ENCODE measurements at places on chromosomes 7 and 10. TPM values are rescaled to one million over a fixed set of nuclear protein-coding genes. Genes with fewer than 3 reads are reported as not detected.

- H3K36me3 ChIP-seq = no peaks in the 10 kb centered on the region
- no peak for DNase-seq
- no peaks in the 10 kb centered on the region for H3K27me3 ChIP-seq
- H3K4me1 ChIP-seq = peaks cover 35% of the 10 kb centered on the region
- H3K4me3 ChIP-seq = peak overlapping the region; percentile 22
These were observed 9.2 kb downstream of the CREM start for GRCh38 chr10:35135861-35136260.

GRCh38 chr7:80432166-80432565, 79.7 kb downstream of the GNAT3 start:
- H3K36me3 ChIP-seq = no peaks in the 10 kb centered on the region
- H3K27me3 ChIP-seq = no peaks in the 10 kb centered on the region
- no peak overlapping the region for H3K27ac ChIP-seq
- no peak for DNase-seq

- H3K27me3 ChIP-seq = peaks cover 43% of the 10 kb centered on the region
- no peaks in the 10 kb centered on the region for H3K36me3 ChIP-seq
- no peak for DNase-seq
- H3K4me1 ChIP-seq = peaks cover 13% of the 10 kb centered on the region
These were observed 238.7 kb upstream of the PRSS58 start for GRCh38 chr7:142496545-142496991.

DNA sequence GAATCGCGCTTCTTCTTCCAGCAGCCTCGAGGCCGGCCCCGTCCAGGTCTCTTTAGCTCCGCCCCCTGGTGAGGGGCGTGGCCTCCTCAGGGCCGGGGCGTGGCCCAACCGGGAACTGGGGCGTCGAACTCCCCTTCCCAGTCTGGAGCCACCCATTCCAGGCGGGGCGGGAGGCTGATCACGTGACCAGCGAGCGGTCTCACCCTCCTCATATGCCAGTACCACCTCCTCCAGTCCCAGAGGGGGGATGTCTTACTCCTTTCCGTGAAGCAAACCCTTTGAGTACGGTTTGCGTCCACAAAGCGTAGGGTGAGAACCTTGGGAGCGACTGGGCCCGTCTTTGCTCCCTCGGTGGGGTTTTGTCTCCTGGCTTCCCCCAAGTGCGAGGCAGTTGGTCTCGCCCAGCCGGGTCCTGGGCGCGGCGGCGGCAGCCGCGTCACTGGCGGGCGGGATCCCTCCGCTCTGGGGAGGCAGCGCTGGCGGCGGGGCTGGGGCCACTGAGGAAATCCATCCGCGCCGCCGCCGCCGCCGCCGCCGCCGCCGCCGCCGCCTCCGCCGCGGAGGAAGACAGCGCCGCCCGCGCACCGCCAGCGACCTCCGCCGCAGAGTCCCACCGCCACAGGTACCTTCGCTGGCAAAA, at the start of gene GNB2:
Gene GNB2, plus strand, starts transcription at position 439 of the 640 bp plus-strand sequence. CDS start 2,526 bp downstream, outside the sequence.
- H3K4me3 ChIP-seq = peak within 1 kb of the TSS; percentile 91
- no peaks in the 10 kb centered on the region for H3K27me3 ChIP-seq
- peak within 1 kb of the TSS; percentile 98 for H3K27ac ChIP-seq
- H3K4me1 ChIP-seq = peaks cover 17% of the 10 kb centered on the region
- no peaks in the 10 kb centered on the region for H3K36me3 ChIP-seq
- DNase-seq = peak; percentile 95

- H3K4me1 ChIP-seq = peaks cover 12% of the 10 kb centered on the region
- no peak overlapping the region for H3K4me3 ChIP-seq
- no peak overlapping the region for H3K27ac ChIP-seq
- no peaks in the 10 kb centered on the region for H3K27me3 ChIP-seq
- H3K36me3 ChIP-seq = no peaks in the 10 kb centered on the region
- DNase-seq = no peak
These were observed 11.1 kb upstream of the DNMBP start for GRCh38 chr10:100020886-100021253.

DNA sequence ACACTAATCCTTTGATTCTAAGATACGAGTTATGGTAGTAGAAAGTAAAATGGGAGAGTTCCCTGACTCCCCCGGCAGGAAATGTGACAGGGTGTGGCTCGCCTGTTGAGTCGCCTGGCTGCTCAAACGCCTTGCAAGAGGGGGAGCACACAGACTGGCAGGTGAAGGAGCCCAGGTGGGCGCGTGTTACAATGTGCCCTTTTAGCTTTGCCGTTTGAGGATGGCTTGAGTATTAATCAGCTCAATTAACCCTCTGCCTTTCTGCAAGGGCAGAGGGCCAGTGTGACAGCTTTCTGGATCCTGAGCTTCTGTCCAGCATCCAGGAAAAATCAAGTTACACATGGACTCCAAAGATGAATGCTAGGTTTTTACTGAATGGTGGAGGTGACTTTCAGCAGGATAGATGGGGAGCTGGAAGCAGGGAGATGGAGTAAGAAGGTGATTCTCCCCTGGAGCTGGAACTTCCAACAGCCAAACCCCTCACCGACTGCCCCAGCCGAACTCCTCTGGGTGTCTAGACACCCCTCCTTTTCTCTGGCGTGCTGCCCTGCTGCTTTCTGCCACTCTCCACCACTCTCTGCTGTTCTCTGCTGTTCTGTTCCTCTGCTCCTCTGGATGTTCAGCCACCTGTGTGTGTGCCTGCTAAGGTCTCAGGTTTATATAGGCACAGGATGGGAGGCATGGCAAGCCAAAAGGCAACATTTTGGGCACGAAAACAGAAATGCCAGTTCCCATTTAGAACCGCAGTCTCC, 548.8 kb upstream of the KCND2 start:
- DNase-seq = no peak
- H3K36me3 ChIP-seq = no peaks in the 10 kb centered on the region
- H3K27ac ChIP-seq = no peak overlapping the region
- H3K27me3 ChIP-seq = no peaks in the 10 kb centered on the region
- H3K4me1 ChIP-seq = no peaks in the 10 kb centered on the region

- no peak overlapping the region for H3K27ac ChIP-seq
- no peak overlapping the region for H3K4me3 ChIP-seq
- peaks cover 29% of the 10 kb centered on the region for H3K27me3 ChIP-seq
- H3K4me1 ChIP-seq = no peaks in the 10 kb centered on the region
These were observed 246.2 kb upstream of the PPP2R2D start for GRCh38 chr10:131654471-131655087.

DNA sequence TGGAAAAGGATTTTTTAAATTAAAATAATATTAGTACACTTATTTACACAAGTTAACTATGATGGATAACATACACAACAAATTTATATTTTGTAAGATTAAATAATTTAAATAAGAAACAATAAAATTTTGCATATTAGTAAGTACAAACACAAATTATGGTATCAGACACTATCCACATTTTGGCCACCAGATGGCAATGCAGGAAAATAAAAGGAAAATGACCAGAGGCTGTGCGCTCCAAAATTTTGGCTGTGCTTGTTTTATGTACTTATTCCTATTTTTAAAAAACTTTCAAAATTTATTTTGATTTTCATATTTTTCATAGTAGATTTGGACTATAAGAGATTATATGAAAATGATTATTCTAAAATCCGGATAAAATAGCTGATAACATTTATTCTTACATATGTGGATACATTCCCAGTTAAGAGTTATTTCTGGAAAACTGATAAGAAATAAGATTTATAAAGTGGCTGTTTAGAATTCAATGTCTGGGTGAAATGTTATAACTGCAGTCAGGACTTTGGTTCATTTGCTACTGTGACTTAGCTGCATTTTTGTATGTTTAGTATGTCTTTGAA, 274.7 kb upstream of the HGF start:
- H3K4me1 ChIP-seq = no peaks in the 10 kb centered on the region
- no peak overlapping the region for H3K27ac ChIP-seq
- H3K36me3 ChIP-seq = no peaks in the 10 kb centered on the region
- DNase-seq = no peak
- H3K4me3 ChIP-seq = no peak overlapping the region

DNA sequence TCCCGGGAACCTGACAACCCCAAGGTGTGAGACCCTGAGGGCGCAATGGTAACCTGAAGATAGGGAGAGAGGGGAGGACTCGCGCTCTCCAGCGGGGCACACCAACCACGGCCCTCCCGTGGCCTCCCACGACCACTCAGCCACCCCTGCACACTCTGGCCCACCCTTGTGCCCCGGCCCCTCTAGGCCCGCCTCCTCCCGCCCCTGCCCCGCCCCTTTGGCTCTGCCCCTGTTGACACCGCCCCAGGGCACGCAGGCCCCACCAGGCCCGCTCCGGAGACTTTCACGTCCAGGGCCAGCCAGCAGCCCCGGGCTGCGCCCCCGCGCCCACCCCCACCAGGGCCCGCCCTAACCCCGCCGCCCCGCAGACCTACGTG, 10.9 kb downstream of the ATG9B start:
- no peaks in the 10 kb centered on the region for H3K36me3 ChIP-seq
- peaks cover 54% of the 10 kb centered on the region for H3K4me1 ChIP-seq
- H3K27ac ChIP-seq = peak overlapping the region; percentile 97
- H3K4me3 ChIP-seq = peak overlapping the region; percentile 98
- DNase-seq = no peak

GRCh38 chr7:142300689-142301088, 42.8 kb upstream of the PRSS58 start:
- no peaks in the 10 kb centered on the region for H3K36me3 ChIP-seq
- no peaks in the 10 kb centered on the region for H3K27me3 ChIP-seq
- H3K27ac ChIP-seq = no peak overlapping the region
- no peak for DNase-seq
- H3K4me3 ChIP-seq = no peak overlapping the region

- no peaks in the 10 kb centered on the region for H3K4me1 ChIP-seq
- no peak overlapping the region for H3K4me3 ChIP-seq
These were observed 366.5 kb upstream of the SEMA3C start for GRCh38 chr7:81285142-81285871.

DNA sequence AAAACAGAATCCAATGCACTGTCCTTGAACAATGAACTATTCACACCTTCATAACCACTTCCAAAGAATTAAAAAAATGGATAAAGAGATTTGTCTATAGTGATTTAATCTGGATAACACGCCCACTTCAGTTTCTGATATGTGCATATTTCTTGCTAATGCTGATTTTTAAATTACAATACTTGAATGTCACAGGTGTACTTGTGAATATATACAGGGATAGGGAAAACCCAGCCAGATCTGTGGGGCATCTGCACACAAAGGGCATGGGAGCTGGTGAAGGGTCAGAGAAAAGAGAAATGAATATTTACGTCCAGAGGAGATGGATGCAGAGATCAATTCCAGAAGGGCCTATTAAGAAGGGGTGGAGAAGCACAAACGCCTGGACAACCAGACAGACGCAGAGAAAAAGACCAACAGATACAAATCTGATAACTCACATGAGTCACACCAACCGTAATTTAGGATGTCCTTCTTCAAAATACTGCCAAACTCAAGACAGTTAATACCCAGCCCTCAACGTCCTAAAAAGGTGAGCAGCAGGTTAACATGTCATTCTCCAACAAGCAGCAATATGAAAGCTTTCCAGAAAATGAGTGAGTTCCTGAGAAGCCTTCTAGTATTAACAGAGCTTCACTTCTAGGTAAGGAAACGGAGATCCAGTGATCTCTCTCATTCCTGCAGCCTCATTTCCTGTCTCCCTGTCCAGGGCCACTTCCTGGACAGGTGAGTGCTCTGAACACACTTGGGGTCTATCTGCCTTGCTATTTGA, 41.9 kb downstream of the PIP4K2A start:
- H3K27me3 ChIP-seq = no peaks in the 10 kb centered on the region
- H3K36me3 ChIP-seq = no peaks in the 10 kb centered on the region
- DNase-seq = no peak
- peaks cover 57% of the 10 kb centered on the region for H3K4me1 ChIP-seq

DNA sequence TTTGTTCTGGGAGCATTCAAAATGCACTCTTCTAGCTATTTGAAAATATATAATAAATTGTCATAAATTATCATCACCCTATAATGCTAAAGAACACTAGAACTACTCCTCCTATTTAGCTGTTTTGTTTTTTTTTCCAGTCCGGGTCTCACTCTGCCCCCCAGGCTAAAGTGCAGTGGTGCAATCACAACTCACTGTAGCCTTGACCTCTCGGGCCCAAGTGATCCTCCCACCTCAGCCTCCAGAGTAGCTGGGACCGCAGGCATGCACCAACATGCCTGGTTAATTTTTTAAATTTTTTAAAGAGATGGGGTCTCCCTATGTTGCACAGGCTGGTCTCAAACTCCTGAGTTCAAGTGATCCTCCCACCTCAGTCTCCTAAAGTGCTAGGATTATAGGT, 41.1 kb upstream of the MTPAP start:
- peaks cover 7% of the 10 kb centered on the region for H3K36me3 ChIP-seq
- H3K4me3 ChIP-seq = no peak overlapping the region
- H3K27me3 ChIP-seq = peaks cover 28% of the 10 kb centered on the region

GRCh38 chr7:152076324-152076821, 50.9 kb downstream of the GALNT11 start:
- no peaks in the 10 kb centered on the region for H3K36me3 ChIP-seq
- no peak overlapping the region for H3K27ac ChIP-seq
- H3K4me1 ChIP-seq = peaks cover 21% of the 10 kb centered on the region
- H3K4me3 ChIP-seq = peak overlapping the region; percentile 15
- DNase-seq = no peak

ZCCHC24 gene
- polyA plus RNA-seq = not detected

ANKRD1 gene
- polyA plus RNA-seq = not detected

FZD8 gene
- not detected for polyA plus RNA-seq

ANKRD2 gene
- polyA plus RNA-seq = not detected

CCDC172 gene
- polyA plus RNA-seq = not detected

UNCX gene
- polyA plus RNA-seq = not detected

STOX1 gene
- not detected for polyA plus RNA-seq

RPEL1 gene
- not detected for polyA plus RNA-seq
